ENCODE measurements at places on chromosomes 4 and X. TPM values are rescaled to one million over a fixed set of nuclear protein-coding genes. Genes with fewer than 3 reads are reported as not detected.

SMAD1 gene
- total RNA-seq: 45.5 TPM

LNX1 gene
- 28.2 TPM for total RNA-seq

SLC9B1 gene
- total RNA-seq: not detected

SCML2 gene
- total RNA-seq: 0.47 TPM

HERC5 gene
- total RNA-seq: 4.6 TPM

RPL10 gene
- total RNA-seq: 3,000 TPM

SLC25A31 gene
- not detected for total RNA-seq

All from Peyer's patch (tissue), 4 donors.